ENCODE measurements at places on chromosomes 6 and 20. TPM values are rescaled to one million over a fixed set of nuclear protein-coding genes. Genes with fewer than 3 reads are reported as not detected.

DNA sequence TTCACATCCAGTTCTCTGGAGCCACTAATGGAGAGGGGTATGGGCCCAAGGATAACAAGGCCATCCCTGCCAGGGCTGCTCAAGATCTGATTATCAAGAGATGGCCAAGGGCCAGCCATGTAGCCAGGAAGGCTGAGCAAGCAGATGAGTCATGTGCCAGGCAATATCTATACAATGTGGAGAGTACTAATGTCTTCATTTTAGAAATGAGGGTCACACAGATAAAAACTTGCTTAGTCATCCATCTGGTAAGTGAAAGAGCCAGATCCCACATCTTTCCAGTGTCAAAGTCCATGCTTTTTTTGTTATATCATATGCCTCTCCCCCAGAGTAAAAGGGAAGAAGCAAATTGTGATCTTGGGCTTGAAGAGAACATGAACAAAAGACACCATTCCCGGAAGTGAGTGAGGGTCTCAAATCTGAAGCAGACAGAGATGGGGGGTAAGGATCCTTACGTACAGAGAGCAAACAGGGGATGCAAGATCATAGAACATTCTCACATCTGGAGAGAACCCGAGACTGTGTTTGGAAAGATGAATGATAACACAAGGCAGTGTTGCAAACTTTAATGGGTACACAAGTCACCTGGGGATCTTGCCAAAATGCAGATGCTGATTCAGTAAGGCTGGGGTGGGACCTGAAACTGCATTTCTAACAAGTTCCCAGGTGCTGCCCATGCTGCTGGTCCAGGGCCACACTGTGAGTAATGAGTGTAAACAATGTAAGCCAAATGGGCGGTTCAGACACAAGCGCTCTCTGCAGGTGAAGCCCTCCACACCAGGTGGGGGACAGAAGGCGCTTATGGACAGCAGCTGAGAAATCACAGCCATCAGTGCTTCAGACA is 20.0 kb upstream of the GSTA3 start:
- peak; percentile 33 for DNase-seq

GRCh38 chr6:125273965-125274364 is 27.8 kb downstream of the HDDC2 start:
- peak; percentile 86 for DNase-seq

- DNase-seq, result no peak
Observed at GRCh38 chr6:25007269-25007699, 71.5 kb upstream of the RIPOR2 start.

- DNase-seq, result no peak
Observed at GRCh38 chr6:34273242-34273805, 24.5 kb upstream of the SMIM29 start.

GRCh38 chr6:133317704-133318103 is 76.5 kb downstream of the EYA4 start:
- DNase-seq, result no peak

GRCh38 chr6:37473364-37474095 is 26.2 kb downstream of the CCDC167 start:
- DNase-seq, result peak; percentile 45

DNA sequence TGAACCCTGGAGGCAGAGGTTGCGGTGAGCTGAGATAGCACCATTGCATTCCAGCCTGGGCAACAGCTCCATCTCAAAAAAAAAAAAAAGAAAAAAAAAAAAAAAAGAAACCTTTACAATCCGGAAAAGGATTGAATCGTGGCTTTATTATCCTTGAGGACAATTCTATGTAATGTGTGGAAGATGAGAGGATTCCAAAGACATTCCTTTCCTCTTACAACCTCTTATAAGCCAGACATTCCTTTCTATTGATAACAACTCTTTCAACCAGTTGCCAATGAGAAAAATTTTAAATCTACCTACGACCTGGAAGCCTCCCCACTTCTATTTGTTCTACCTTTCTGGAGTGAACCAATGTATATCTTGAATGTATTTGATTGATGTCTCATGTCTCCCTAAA is 91.2 kb upstream of the EEF1E1 start:
- no peak for DNase-seq

GRCh38 chr6:44942798-44943197 is 385.3 kb upstream of the RUNX2 start:
- no peak for DNase-seq

GRCh38 chr6:108588586-108588985 is 27.9 kb downstream of the FOXO3 start:
- DNase-seq, result no peak

GRCh38 chr20:48608756-48609155 is 219.0 kb downstream of the PREX1 start:
- no peak for DNase-seq

DNA sequence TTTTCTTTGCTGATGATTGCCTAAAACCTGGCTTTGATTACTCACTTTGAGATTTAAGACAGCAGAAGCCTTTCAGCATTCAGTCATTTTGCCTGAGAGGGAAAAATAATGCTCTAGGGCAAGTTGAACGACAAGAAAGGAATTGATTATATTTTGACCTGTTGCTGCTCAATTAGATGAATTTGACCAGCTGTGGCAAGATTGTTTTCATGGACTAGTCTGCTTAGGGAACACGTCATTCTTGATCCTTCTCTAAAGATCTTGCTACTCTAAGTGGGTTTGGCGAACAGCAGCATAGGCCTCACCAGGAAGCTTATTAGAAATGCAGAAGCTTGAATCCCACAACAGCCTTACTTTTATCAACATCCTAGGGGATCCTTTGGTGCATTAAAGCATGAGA is 59.7 kb upstream of the PHACTR1 start:
- no peak for DNase-seq

DNA sequence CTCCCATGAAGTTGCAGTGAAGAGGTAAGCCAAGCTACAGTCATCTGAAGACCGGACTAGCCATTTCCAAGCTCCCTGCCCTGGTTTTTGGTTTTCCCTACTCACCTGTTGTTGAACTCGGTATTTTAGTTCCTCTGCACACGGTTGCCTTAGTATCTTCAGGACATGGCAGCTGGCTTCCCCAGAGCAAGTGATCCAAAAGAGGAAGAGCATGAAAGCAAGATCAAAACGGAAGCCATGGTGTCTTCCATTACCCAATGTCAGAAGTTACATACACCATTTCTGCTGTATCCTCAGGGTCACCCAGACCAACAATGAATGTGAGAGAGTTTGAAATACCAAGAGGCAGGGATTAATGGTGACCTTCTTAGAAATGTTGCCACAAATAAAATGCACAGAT is 276.6 kb upstream of the CNR1 start:
- DNase-seq, result no peak

- no peak for DNase-seq
Observed at GRCh38 chr6:126797981-126798380, 320.5 kb upstream of the RSPO3 start.

- no peak for DNase-seq
Observed at GRCh38 chr6:156699017-156699421, 78.2 kb upstream of the ARID1B start.

- DNase-seq, result no peak
Observed at GRCh38 chr6:81376745-81377144, 375.7 kb downstream of the TENT5A start.

- no peak for DNase-seq
Observed at GRCh38 chr20:62014488-62014775, 51.2 kb downstream of the TAF4 start.

DNA sequence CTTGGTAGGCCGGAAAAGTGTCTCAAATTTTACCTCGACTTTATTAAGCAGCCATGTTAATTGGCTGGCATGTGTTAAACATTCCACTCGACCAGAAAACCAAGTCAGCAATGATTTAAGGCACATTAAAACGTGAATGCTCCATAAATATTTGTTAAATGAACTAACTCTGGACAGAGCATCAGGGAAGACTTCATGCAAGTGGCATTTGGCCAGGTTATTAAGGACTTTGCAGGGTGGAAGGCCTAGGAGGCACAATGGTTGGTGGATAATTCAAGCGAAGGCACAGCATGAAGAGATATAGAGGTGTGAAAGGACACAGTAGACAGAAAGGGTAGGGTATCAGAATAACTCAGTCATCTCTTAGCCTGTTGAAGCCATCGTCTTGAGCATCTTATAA is 23.0 kb downstream of the ELOVL5 start:
- no peak for DNase-seq

GRCh38 chr6:165920896-165921671 is 246.6 kb downstream of the TBXT start:
- DNase-seq, result no peak

DNA sequence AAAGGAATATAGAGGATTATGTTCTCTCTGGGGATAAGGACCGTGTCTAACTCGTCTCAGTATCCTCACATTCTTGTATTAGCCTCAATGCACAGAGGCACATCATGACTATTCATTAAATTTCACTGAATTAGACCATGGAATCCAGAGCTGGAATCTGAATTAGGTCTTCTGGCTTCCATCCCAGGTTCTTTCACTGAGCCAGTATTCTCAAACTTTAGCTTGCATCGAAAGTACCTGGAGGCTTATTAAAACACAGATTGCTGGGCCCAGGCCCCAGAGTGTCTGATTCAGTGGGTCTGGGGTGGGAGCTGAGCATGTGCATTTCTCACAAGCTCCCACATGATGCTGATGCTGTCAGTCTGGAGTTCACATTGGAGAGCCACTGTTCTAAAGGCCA is 142.0 kb downstream of the UST start:
- no peak for DNase-seq

GRCh38 chr20:7231303-7231702 is 463.8 kb downstream of the BMP2 start:
- no peak for DNase-seq

GRCh38 chr6:35508027-35508426 is 4.7 kb downstream of the TULP1 start:
- DNase-seq, result no peak

- no peak for DNase-seq
Observed at GRCh38 chr6:38784506-38785235, 69.6 kb downstream of the DNAH8 start.

DNA sequence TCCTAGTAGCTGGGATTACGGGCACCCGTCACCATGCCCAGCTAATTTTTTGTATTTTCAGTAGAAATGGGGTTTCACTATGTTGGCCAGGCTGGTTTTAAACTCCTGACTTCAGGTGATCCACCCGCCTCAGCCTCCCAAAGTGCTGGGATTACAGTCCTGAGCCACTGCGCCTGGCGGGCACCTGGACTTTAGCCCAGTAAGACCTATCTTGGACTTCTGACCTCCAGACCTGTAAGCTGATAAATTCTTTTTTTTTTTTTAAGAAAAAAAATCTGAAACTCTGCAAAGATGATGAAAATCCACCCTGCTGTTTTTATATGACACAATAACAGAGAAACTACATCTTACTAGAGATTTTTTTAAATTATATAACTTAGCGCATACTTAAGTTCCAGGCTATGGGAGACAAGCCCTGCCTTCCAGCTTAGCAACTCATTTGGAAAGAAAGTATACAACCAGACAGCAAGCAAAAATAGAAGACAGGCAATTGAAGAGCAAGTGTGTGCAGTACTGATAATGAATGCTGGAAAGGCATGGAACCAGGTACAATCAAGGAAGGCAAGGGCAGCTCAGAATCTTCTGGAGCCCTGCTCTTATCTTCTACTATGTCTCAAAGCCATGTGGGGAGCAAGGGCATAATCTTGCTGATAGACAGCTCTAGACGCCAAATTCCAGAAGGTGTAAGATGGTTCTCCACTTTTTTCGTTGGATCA is 104.2 kb downstream of the CD83 start:
- no peak for DNase-seq

GRCh38 chr20:47944682-47945081 is 159.4 kb upstream of the SULF2 start:
- DNase-seq, result no peak

- no peak for DNase-seq
Observed at GRCh38 chr6:133964702-133965101, 11.7 kb downstream of the TBPL1 start.

DNA sequence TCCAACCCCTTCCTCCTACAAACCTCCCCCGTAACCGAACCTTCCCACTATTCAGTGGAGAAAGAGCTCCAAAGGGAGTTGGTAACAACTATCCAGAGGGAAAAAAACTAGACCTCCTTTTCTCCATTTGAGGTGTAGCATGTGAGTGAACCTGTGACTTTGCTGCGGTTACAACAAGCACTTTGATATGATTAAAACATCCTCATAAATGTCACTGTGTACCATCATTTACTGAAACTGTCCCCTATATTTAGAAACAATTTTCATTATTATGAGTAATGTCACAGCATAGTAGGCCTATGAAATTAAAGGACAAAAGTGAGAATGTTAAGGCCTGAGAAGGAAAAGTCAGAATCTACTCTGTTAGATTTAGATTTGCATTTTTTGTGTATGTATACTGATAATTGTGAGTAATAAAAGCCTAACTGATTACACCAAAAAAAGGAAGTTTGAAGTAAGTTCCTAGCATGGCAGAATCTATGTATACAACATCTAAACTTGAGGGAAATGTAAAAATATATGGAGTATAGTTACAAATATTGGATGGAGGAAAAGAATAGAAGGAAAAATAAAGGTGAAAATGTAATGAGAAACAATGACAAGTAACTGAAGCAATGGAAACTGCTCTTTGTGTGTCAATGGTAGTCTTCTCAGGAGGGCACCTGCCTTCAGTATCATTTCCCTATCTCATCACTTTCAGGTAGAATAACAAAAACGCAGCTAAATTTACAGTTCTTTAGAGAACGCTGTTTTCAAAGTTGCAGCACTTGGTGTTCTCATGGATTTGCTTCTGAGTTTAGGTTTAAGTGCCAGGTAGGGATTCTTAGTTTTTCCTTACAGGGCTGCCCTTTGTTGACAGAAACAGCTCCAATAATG is 145.9 kb downstream of the IMPG1 start:
- DNase-seq, result no peak

The MAP7 gene
- 14.9 TPM for polyA plus RNA-seq

The CRISP3 gene
- polyA plus RNA-seq, result not detected

The CCN5 gene
- not detected for polyA plus RNA-seq

The PTK6 gene
- polyA plus RNA-seq, result 28.5 TPM

The PGC gene
- polyA plus RNA-seq, result not detected

The OR2H1 gene
- polyA plus RNA-seq, result not detected

The C6orf52 gene
- polyA plus RNA-seq, result not detected

The HLA-DRB5 gene
- 0.05 TPM for polyA plus RNA-seq

The KCNK17 gene
- polyA plus RNA-seq, result not detected

The ZSCAN23 gene
- 2.1 TPM for polyA plus RNA-seq

The NDUFAF4 gene
- 68.3 TPM for polyA plus RNA-seq

The COX4I2 gene
- not detected for polyA plus RNA-seq

The REPS1 gene
- 42.9 TPM for polyA plus RNA-seq

The TRIM10 gene
- not detected for polyA plus RNA-seq

The FERMT1 gene
- polyA plus RNA-seq, result 312 TPM

All from keratinocyte (primary cell).